ENCODE measurements at places on chromosomes 5 and 9.

DNA sequence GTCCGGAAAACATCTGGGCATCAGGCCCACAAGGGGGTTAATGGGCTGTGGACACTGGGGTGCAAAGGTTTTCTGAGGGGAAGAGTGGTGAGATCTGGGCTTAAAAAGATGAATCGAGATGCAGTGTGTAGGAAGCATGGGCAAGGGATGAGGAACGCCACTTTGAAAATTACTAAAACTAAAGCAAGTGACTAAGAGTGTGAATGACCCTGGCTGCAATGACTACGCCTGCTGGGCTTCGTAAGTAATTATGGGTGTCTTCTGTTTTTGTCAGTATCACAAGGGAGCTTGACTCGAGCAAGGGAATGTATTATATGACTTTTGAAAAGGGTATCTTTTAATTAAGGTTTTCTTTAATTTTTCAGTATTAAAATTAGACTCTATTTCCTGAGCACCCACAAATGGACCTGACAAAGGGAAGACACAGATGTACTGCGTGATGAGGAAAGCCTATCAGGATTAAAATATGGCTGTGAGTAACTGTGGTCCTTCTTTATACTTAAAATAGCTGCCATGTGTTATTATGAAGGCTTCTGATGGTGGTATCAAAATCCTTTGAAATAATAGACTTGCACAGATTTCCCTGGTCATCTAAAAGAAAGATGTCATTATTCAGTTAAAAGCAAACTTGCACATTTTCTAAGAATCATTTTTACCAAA, 4.2 kb downstream of the CTXN3 start:
- no peak for ATAC-seq

GRCh38 chr5:143085319-143085917, 315.2 kb downstream of the ARHGAP26 start:
- no peak for ATAC-seq

DNA sequence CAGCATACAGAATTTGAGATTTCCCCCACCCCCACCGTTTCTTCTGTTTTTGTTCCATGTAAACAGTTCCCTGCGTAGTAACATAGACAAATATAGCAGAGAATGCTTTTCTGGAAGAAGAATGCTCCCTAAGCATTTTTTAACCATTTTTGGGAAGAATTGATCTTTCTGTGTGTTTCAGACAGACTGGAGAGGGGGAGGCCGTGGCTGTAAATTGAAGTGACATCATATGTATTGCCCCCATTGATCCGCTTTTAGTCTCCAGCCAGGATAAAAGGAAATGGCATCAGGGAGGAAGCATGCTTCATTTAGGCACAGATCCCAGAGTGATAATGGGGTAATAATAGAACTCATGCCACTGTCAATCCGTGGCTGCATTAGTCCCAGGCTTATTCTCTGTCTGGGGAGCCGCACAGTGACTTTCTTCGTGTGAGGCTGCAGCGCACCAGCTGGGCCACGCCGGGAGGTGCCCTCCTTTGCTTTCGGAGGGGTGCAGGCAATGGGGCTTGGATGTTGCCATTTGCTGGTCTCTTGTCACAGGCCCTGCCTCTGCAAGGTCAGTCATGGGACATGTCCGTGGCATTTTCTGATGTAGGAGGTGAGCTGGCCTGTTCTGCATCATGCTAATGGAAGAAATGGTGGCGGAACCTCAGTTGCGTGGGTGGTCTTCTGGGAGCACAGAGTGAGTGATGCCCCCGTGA, 261.5 kb downstream of the FANCC start:
- no peak for ATAC-seq

GRCh38 chr9:19018201-19018600, 14.8 kb downstream of the SAXO1 start:
- no peak for ATAC-seq

GRCh38 chr5:42944989-42945388, 95.1 kb downstream of the ANXA2R start:
- ATAC-seq = no peak

DNA sequence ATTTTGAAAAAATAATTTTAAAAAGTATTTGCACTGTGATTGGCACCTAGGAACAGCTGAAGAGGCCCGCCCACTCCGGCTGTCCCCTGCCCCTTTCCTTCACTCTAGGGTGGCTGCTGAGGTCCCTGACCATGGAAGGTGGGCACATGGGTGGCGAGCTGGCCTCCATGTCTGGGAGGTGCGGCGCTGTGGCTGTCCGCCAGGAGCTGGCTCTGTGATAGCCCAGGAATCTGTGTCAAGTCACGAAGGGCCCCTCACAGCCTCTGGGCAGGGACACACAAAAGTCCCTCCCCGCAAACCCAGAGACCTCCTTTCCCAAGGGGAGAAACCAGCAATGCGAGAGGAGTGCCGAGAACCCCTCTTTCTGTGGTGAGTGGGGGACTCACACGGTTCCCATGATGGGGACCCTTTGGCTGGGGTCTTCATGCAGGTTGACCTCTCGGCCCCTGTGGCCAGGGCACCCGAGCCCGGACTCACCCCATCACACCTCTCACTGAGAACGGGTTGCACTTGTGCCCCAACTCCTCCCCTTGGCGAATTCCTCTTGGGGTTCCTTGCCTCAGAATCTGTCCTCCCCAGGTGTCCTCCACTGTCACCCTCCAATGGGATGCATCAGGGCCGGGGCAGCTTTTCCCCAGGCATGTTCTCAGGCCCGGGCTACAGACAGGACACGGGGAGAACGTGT, 168.0 kb downstream of the GAPVD1 start:
- ATAC-seq = no peak
